H4 (cell line): ENCODE measurements at places on chromosomes 7 and 10. TPM values are rescaled to one million over a fixed set of nuclear protein-coding genes. Genes with fewer than 3 reads are reported as not detected.

GRCh38 chr10:23325132-23325531 lies 19.5 kb downstream of the C10orf67 start:
- DNase-seq, result no peak

C10orf90 gene
- total RNA-seq, result 0.19 and 1.7 TPM in 2 replicates

DNA sequence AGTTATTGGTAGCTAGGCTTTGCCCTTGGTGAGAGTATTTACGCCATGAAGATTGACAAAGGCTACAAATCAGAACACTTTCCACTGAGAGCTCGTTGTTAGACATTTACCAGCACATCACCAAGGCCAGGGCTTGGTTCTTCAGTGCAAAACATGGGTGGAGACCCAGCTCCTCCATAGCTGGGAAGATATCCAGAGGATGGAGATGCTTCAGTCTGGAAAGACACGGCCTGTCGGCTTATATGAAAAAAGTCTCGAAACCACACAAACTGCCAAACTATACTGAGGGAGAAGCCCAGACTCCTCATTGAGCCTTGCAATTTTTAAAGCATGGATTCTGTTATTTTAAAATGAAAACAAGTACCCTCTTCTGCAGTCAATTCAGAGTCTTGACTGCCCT lies 83.4 kb upstream of the ANLN start:
- no peak for DNase-seq

DNA sequence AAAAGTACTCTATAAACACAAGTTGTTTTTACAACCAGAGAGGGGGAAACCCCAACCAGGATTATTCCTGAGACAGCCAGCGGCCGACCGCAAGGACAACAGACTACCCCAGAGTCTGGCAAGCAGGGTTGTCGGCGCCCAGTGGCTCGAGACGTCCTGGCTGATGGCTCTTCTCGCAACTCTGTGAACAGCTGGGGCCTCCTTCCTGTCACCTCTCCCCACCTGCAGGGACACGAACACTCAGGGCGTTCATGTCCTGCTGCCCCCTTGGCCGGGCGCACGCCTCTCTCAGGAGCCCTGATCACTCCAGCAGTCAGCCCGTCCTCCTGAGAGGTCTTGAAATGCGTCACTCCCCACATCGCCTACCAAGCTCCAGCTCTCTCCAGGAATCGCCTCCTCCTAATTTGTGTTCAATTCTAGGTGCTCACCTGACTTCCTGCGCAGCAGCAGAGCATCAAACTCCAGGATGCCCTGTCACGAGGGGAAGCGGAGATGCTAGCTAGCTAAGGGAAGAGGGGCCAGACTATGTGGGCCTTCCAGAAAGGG lies 66.4 kb upstream of the TNRC18 start:
- DNase-seq, result no peak

CLRN3 gene
- total RNA-seq, result 0.64 TPM in 1 of 2 replicates, not detected in the other

DNA sequence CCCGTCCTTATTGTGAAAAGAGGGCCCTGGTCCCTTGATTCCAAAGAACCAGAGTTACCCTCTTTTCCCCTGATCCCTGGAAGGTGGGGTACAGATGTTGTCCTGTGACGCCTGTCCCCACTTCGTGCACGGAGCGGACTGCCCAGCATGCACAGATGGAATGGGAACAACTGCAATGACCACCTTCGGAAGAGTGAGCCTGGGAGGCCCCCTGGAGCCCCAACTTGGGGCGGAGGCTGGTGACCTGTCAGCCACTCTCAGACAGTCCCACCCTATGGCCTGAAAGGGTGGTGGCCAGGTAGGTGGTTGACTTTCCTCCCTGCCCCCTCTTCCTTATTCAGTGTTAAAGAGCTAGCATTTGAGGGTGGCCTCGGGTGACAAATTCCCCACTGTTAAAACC lies 196.6 kb upstream of the GALNT17 start:
- DNase-seq, result no peak

ASB13 gene
- 9.1 and 11.3 TPM in 2 replicates for total RNA-seq

DNA sequence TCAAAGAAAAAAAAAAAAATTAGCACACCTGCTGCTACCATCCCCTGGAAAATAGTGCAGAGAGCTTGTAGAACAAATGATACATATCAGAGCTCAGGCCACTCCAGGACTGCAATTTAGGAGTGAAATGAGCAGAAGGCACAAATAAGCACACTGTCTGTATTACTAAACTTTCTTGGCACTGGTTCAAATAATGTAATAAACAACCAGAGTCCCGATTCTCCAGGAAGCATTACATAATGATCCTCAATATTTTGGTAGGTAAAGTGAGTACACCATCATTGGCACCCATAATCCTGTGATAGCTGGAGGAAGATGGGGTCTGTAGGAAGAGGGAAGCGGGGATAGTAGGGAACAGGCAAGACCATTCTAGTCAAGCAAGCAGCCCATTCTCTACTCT lies 74.3 kb downstream of the SVOPL start:
- DNase-seq, result no peak

- no peak for DNase-seq
These were observed 146.8 kb downstream of the PKD1L1 start for GRCh38 chr7:47801423-47801822.
